ENCODE measurements at places on chromosomes 3 and 15.

- DNase-seq, result peak; percentile 88
Measured at GRCh38 chr15:97652041-97652440, 308.5 kb upstream of the ARRDC4 start.

- no peak for DNase-seq
Measured at GRCh38 chr3:47251689-47252088, 30.9 kb downstream of the KIF9 start.

DNA sequence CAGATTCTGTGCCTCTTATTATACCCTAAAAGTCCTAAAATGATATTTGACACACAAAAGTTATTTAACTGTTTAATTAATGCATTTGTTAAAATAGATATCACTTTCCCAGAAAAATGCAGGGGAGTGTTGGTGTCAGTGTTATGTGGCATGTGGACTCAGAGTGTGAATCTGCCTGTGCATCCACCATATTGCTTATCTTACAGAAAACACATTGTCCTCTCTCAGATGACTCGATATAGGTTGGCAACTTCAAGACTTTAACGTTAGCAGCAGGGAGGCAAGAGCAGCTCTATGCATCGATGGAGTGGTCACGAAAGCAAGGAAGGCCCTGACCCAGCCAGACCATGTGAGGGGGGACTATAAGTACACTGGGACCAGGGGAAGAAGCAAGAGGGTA is 165.4 kb upstream of the DCBLD2 start:
- no peak for DNase-seq

DNA sequence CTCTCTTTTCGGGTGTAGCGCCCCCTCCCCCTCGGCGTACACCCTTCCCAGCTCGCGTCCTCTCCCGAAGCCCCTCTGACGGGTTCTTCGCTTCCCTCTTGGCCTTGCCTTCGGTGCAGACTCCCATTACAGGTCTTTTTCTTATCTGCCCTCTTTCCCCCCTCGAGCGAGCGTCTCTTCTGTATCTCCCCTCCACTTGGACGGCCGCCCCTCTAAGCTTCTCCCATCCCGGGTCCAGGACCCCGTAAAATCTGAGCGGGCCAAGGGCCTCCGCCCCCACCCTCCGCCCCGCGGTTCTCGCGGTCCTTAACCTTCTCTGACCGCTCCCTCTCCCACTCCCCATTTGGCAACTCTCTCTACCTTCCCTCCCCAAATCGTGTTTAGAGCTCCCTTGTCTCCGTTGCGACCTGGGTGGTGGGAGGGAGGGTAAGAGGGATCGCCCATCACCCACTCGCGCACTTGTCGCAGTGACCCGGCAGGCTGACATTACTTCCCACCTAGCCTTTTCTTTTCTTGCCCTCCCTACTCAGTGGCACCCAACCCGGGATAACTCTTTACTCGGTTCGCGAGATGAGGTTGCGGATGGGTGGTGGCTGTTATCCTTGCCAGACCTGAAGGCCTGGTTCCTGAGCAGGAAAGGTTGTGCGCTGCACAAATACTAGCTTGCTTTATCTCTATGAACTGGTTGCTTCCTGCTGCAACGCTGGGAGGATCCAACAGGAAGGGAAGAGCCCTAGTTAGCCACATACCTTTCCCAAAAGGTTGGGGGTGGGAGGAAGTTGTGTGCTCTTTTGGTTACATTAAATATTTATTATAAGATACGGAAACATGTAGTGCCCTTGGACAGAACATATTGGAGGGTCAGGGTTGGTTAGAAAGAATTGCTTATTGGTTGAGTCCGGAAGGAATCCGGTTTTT is 922 bp downstream of the RAB11A start:
- DNase-seq, result no peak

GRCh38 chr3:88033808-88034207 is 25.0 kb downstream of the CGGBP1 start:
- no peak for DNase-seq

GRCh38 chr3:8621872-8622271 is 22.7 kb downstream of the SSUH2 start:
- DNase-seq, result no peak

DNA sequence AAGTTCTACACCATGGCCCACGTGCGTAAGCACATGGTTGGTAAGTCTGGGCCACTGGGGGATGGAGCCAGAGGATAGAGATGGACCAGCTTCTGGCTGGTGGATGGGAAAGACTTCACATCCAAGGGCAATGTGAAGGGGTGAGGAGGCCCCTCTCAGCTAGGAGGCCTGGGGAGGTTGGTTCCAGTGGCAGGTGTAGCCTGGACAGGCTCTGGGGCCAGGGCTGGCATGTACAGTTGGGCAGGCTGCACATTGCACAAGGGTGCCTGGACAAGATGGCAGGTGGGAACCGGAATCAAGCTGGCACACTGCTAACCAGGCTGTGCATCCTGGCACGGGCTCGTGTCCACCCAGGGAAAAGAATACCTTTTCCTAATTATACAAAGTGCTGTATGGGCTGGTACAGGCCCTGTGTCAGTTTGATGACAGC is 8.1 kb downstream of the ZBTB47 start:
- no peak for DNase-seq

DNA sequence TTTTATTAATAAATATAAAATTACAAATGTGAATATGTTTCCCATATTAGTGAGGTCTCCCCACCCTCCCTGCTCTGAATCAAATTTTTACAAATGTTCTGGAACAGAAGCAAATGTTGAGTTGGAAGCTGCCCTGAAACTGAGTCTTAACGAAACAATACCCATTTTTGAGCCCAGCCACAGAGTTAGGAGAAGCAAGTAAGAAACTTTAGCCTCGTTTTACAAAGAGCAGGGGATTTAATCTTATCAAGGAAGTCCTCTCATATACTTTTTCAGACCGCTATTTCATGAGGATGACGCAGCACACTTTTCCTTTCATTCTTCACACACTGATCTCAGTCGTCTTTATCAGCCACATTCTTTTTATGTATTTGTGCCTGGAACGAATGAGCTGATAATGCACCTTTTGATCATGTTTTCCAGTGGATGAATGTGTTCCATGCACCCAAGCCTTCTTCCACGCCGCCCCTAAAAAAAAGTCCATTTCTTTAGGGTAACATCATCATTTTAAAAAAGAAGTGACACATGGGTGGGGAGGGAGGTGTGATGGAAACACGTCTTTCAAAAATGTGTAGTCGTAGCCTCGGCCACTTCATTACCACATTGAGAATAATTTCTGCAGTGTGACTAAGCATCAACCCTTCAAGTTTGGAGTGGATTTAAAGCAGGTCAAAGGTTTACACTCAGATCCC is 48.1 kb downstream of the SETMAR start:
- no peak for DNase-seq

GRCh38 chr15:60385620-60386552 is 11.9 kb downstream of the ANXA2 start:
- DNase-seq, result no peak

DNA sequence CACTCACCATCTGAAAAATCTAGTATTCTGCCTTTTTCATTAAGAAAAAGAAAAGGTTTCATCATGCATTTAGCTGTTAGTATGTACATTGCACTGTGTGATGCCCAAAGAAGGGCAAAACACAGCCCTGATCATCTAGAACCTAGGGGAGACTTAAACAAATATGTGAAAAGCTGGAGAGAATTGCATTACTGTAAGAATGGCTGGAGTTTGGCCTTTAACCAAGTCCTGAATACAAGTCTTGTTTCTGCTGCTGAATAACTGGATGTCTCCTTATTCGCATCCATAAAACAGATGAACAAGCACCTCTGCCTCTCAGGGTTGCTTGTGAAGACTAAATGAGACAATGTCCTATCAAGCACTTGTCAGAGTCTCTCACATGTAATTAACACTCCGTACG is 233.4 kb upstream of the LRTM1 start:
- no peak for DNase-seq

- DNase-seq, result no peak
Measured at GRCh38 chr3:37824954-37825328, 36.7 kb upstream of the CTDSPL start.

DNA sequence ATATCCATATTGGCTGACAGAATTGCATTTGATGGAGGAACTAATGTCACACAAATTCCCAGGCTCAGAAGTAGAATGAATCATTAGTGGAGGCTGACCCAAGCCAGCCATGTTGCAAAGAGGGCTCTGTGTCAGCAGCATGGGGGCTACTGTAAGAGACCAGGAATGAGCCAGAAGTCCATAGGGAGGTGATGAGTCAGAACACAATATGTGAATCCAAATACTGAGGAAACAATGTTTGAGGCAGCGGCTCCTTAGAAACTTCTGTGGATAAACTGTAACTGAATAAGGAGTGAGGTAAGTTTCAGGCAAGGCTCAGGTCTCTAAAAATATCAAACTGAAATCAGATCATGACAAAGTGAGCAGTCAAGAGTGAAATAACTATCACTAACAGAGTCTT is 170.7 kb downstream of the WDR72 start:
- no peak for DNase-seq

DNA sequence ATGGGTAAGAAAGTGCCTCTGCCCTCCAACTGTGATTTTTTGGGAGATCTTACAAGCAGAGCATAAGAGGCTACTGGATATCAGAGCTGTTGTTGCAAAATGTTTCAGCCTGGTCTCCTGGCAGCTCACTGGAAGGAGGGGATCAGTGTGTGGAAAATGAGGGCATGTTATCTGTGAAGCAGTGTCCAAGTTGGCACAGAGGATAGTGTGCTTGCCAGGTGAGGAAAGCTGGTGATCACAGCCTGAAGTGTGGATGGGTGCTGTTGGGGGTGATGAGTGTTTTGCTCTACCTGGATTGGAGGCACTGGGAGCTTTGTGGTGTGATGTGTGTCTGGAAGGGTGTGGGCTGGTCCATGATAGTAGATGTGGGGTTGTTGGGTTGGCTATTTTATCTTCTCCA is 69.3 kb downstream of the MCTP2 start:
- no peak for DNase-seq

- no peak for DNase-seq
Measured at GRCh38 chr3:56909349-56909748, 107.6 kb upstream of the ARHGEF3 start.

GRCh38 chr3:190169243-190169642 is 48.5 kb upstream of the P3H2 start:
- DNase-seq, result no peak

DNA sequence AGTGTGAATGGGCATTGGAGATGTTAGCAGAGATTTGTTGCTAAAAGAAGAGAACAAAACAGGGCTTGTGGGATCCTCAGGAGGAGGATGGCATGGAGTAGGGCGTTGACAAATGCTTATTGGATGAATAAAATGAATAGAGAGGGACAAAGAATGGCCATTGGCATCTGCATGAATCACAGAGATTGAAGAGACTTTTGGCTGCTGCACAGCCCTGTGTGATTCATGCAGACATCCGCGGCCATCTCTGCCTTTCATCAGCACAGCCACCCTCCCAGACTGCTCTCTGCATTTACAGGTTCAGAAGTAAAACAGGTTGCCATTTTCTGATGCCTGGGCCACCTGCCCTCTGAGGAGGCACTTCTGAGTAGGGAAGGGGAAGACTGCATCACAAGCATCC is 397.9 kb downstream of the EPHB1 start:
- no peak for DNase-seq

- DNase-seq, result no peak
Measured at GRCh38 chr15:82585072-82585471, 44.8 kb upstream of the RPS17 start.

- no peak for DNase-seq
Measured at GRCh38 chr15:26867200-26868007, 542 bp downstream of the GABRA5 start.

- DNase-seq, result peak; percentile 64
Measured at GRCh38 chr3:133805384-133805701, 272 bp upstream of the SRPRB start.

DNA sequence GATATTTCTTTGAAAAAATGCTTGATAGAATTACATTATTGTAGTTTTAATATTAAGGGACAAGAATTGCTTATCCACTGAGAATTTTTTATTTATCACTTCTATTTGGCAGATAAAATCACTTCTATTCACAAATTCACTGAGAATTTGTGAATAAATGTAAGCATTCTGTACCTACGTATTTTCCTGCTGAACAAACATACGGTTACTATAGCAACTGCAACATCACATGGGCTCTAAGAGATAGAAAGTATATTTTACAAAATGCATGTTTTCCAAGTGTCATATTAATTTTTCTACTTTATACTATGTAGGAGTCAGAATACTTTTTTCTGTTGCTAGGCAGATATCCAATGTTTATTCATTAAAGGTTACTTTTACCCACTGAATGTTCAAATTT is 166.2 kb downstream of the ZIC1 start:
- DNase-seq, result no peak

DNA sequence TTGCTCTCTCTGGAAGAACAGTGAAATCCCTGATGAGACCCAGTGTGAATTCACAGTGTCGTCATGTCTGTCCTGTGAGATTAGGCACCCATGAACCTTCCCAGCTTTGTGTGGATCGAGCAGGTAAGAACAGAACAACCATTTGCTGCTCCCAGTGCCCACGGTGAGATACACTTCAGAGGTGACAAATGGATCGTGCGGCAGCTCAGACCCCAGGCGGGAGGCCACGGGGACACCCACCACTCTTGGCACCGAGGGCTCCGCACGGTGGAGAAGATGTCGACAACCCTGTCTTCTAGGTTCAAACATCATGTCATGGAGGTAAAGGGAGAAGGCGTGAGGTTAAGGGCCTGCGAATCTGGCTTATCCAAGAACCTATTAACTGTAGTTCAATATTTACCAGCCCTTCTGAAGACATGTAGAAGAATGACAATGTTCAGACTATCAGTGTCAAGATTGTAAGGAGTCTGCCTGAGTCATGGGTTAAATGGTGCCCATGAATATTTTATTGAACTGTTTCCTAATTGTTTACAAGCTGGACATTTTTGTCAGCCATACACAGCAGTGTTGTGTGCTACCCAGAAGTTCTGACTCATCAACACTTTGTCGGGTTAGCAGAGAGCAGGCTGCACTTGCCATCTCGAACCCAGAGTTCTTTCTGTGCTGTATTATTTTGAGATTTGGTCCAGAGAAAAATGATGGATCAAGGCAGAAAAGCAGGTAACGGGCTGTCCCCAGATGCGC is 15.5 kb upstream of the PCSK6 start:
- no peak for DNase-seq

GRCh38 chr15:99014803-99015697 is 7.5 kb upstream of the PGPEP1L start:
- DNase-seq, result no peak

DNA sequence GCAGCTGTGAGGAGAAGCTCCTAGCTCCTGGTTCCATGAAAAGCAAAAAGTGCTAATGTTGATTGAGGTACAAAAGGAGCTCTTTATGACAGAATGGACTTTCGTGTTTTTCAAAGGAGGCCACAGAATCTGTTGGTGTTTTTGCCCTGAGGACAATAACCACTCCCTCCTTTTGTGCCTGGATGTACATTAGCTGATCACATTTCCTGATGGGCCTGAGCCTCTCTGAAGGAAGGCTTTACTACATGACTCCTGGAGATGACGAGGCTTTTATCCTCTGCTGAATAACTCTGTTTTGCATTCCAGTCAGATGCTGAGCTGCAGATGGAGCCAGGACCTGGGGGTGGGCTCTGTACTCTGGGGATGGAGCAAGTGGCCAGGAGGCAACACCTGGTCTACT is 301.9 kb downstream of the CACNA2D3 start:
- DNase-seq, result peak; percentile 40

DNA sequence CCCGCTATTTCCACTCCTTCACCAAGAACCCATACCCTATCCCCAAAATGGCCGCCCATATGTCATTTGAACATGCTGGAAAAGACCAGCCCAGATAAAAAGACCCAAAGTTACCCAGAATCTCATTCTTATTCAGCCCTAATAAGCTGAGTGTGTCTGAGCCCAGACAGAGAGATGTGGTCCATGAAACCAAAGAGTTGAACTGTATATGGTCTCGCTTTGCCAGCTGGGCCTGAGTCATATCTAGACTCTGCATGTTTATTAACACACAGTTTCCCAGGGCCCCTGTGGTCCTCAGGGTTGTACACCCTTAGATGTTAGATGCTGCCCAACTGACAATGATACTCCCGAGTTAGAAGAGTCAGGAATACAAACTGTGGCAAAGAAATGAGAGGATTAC is 201.9 kb upstream of the STRIT1 start:
- DNase-seq, result no peak
